ENCODE measurements at places on chromosomes 5 and 9. TPM values are rescaled to one million over a fixed set of nuclear protein-coding genes. Genes with fewer than 3 reads are reported as not detected.

DNA sequence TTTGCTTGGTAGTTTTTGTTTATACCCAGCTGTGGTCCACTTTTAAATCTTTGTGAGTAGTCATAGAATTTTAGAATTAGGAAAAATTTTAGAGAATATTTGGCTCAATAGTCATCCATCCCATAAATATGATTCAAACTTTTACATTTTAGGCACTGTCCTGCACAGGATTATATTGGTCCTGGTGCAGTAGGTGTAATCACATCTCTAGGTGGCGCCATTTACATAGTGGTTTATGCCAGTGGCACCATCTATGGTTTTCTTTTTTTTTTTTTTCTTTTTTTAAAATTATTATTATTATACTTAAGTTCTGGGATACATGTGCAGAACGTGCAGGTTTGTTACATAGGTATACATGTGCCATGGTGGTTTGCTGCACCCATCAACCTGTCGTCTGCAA is 260.7 kb upstream of the KCNN2 start:
- DNase-seq: no peak

TBC1D13 gene
- total RNA-seq: 13.7 TPM

TOR1A gene
- 31.9 TPM for total RNA-seq

- no peak for DNase-seq
Measured at GRCh38 chr5:8005416-8005815, 136.5 kb downstream of the MTRR start.

GRCh38 chr9:29648601-29649000 is 2075.3 kb upstream of the C9orf72 start:
- no peak for DNase-seq

STXBP1 gene
- total RNA-seq: 3.4 TPM
